Left ventricle myocardium inferior (tissue), 1 donor: ENCODE measurements at places on chromosomes 1 and 21.

DNA sequence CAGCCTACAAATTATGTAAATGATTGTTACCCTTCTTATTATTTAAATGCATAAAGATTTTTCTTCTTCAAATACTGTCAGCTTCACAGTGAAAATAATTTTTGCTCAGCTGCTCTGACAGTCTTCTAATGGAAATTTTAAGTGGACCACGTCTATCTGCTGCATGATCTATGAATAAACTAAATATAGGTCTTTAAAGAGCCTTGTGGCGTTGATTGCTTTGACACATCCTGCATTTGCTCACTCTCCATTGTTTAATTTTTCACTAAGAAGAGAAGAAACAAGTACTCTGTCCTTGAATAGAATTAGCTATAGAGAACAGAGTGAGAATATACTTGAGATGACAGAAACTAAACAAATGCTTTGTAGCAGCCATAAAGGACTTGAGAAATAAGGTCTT is 826.1 kb downstream of the MRPL39 start:
- DNase-seq = no peak

DNA sequence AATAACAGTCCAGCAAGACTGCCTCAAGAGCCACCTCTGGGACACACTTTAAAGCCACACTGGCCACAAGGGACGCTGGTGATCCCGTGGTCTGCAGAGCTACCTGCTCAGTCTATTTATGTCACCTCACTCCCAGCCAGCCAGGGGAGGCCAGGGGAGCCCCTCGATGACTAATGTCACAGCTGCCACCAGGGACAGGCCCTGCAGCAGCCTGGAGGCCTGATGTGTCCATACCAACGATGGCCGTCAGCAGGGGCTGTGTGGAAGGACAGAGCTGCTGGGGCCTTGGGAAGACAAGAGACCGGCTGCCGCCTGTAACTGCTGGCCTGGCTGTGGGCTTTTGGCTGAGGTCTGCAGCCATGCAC is 71.0 kb downstream of the SIK1 start:
- DNase-seq = no peak

DNA sequence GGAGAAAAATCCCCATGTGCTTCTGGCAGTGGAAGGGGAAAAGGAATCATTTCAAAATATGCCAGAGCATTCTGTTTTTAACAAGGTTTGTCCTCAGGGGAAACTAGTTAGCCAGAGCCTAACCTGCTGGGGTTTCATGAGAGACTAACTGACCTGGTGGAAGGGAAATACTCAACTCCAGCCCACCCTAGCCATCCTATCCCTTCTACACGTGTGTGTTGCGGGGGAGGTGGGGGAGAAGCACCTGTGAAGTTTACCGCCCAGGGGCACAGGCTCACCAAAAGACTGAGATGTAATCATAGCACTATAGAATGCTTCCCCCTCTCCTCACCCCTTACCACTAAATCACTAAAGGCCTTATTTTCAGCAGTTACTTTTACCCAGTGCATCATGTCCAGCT is 139.5 kb downstream of the GRIK3 start:
- no peak for DNase-seq

- no peak for DNase-seq
Measured at GRCh38 chr1:39418236-39418635, 73.2 kb upstream of the BMP8A start.

DNA sequence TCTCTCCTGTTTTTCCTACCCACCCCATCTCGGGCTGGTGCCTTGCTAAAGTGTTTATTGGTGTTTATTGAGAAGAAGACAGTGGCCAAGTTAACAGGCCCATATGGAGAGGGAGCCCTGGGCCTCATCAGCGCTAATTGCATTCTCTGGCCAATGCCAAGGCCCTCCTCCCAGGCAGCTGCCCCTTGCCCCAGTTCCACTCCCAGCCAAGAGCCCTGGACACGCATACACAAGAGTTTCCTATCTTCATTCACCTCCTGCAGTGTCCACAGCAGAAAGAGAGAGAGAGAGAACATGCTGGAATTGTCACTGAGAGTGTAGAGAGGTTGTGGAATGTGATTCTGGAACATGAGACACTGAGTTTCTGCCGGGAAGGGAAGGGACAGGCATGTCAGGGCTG is 25.4 kb upstream of the VWA5B1 start:
- DNase-seq = peak; percentile 44

GRCh38 chr1:150995896-150996295 is 10.8 kb downstream of the MINDY1 start:
- DNase-seq = peak; percentile 28

DNA sequence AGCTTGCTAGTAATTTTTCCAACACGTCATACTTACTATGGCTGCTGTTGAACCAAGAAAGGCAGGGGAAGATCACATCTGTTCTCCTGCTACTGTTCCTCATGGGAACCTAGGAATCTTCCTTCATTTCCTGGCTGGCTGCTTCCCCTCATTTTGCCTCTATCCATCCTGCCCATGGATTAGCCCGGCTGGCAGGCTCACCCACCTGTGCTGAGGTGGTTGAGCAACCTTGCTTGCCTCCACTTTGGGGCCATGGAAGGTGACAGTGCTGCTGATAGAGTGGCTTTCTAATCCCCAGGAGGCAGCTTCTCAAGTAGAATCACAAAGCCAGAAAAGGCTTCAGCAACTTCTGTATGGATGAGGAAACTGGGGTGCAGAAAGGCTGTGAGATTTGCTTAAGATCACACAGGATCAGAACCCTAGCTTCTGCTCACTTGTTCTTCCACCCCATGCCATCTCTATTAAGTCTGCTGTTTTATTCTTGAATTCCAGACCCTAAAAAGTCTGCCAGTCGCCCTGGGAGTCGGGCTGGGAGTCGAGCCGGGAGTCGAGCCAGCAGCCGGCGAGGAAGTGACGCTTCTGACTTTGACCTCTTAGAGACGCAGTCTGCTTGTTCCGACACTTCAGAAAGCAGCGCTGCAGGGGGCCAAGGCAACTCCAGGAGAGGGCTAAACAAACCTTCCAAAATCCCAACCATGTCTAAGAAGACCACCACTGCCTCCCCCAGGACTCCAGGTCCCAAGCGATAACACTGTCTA is 6.2 kb upstream of the BMP8A start:
- no peak for DNase-seq

GRCh38 chr1:212458817-212459216 is 26.1 kb downstream of the NENF start:
- DNase-seq = no peak

DNA sequence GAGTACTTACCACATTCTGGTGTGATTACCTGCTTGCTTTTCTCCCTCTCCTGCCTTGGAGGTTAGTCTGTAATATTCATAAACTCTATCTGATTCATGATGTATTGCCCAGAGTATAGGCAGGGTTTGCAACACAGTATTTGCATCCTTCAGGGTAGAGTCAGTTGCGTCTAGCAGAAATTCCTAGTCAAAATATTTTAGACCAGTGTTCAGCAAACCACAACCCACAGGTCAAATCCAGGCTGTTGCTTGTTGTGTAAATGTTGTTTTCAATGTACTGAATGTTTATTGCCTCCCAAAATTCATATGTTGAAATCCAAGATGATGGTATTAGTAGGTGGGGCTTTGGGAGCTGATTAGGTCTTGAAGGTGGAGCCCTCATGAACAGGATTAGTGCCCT is 82.9 kb downstream of the NGF start:
- no peak for DNase-seq

DNA sequence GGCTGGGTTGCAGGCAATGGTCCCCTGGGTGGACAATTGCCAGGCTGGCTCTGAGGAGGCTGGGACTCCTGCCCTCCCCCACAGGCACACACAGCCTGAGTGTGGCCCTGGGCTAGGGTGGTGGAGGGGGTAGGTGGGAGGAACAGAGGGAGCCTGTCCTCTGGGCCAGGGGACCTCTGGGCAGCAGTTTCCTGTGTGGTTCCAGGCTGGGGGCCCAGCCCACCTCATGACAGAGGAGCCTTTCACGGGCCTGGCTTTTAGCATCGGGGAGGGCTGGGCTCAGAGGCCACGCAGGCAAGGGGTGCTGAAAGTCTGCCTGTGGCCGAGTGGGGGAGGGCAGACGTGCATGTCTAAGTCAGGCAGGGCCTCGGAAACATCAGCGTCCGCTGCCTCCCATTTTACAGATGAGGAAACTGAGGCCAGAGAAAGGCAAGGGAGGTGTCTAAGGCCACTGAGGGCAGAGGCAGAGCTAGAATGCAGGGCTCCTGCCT is 7.0 kb downstream of the EXTL1 start:
- DNase-seq = no peak

DNA sequence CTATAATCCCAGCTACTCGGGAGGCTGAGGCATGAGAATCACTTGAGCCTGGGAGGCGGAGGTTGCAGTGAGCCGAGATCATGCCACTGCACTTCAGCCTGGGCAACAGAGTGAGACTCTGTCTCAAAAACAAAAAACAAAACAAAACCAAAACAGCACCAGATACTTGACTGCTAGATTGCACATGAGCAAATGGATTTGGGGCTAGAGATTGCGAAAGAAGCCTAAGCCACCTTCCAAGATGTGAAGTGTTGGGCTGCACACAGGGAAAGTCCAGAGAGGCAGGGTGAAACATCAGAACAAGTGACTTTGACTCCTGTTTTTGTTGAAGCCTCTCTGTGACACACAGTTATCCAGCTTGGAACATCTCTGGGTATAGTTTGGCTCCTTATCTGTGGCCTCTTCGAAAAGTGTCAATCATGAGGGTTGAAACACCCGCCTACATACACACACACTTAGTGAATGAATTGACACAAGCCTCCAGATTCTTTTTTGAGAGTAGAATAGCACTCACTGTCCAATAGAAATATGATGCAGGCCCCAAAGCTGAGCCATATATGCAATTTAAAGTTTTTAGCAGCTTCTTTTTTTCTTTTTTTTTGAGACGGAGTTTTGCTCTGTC is 34.2 kb upstream of the GPR137B start:
- DNase-seq = no peak

GRCh38 chr1:204873714-204874113 is 3.1 kb downstream of the NFASC start:
- no peak for DNase-seq

GRCh38 chr1:28602536-28603439 is 10.7 kb downstream of the RAB42 start:
- no peak for DNase-seq

GRCh38 chr1:23401313-23401712 is 23.2 kb downstream of the TCEA3 start:
- DNase-seq = no peak

GRCh38 chr1:43363283-43363934 is 4.4 kb downstream of the ELOVL1 start:
- no peak for DNase-seq

- DNase-seq = no peak
Measured at GRCh38 chr1:30044656-30045144, 678.7 kb downstream of the MATN1 start.

GRCh38 chr1:101907264-101907663 is 89.5 kb downstream of the OLFM3 start:
- no peak for DNase-seq

GRCh38 chr1:43039228-43040055 is 80.8 kb upstream of the SLC2A1 start:
- no peak for DNase-seq

DNA sequence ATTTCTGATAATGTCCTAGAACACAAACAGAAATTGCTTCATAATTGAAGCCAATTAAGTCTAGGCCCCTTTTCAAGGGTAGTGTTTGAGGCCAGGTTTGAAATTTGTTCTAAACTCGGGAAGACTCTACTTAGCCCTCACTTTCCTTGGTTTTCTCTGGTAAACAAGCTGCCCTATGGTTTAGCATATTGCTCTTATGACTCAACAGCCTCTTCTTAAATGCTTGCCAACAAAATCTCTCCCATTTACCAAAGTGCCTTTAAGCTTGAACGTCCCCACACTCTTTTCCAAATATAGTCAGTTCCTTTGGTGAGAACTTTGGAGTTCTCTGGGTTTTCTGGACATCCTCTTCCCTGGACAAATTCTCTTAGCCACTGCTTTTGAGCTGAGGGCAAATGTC is 5.8 kb upstream of the LCE6A start:
- no peak for DNase-seq

- DNase-seq = no peak
Measured at GRCh38 chr1:160549665-160550006, 26.6 kb upstream of the SLAMF6 start.

DNA sequence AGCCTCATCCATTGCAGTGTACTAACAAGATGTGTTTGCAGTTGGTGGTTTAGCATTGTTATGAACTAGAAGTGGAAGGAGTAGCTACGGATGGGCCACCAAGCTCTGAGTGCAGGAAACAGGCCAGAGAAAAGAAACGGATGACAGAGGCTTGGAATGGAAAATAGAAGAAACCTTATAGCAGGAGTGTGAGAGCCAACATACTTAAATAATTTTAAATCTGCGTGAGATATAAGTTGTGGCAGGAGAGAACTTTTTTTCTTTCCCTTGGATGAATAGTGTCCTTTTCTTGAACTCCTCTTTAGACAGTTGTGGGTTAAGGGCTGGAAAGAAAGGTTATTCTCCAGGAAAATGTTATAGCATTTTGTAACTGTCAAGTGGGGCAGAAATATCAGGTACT is 54.2 kb downstream of the RGL1 start:
- DNase-seq = no peak

- no peak for DNase-seq
Measured at GRCh38 chr1:47180603-47181094, 9.2 kb downstream of the PDZK1IP1 start.

DNA sequence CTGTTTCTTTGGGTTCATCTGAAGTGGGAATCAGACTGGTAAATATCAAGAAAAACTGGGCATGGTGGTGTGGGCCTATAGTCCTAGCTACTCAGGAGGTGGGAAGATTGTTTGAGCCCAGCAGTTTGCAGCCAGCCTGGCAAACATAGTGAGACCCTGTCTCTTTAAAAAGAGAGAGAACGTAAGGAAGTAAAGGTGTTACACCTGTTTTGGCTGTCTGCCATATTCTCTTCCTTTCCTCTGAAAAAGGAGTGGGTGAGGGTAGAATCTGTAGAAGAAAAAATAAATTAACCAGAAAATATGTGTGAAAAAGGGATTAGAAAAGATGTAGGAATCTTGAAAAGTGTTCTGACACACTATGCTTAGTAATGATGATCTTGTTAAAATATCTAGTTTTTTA is 20.0 kb downstream of the AHCYL1 start:
- DNase-seq = no peak

DNA sequence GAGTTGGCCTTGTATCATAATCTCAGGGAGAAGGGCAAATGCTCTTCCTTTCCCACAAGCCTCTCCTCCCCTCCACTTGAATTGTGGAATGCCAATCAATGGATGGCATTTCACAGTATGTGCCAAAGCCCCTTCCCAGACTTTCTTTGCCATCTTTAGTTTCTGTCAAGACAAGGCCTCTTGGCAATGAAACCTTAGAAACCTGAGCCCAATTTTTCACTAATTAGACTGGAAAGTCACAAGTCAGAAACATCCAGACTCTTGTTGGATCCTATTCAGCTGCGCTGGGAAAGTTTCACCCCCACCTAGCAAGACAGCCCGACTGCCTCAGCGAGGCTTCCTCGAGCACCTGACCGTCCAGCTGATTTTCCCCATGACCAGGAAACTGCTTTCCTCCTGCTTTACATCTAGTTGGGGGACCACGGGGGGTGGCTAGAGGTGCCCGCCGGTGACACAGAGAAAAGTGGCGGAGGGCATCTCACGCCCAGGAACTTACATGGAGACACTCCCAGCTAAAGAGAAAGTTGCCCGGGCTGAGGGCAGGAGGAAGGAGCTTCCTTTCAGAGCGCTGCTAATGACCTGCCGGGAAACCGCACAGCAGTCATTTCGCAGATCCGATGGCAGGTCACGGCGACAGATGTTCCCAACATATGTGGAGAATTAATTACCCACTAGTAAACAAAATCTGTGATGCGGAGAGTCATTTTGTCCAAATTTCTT is 302.6 kb upstream of the RRP15 start:
- DNase-seq = no peak
